Activated naive CD4-positive, alpha-beta T cell treated with anti-CD3 and anti-CD28 coated beads, Interleukin-2, amount 50 U/mL, for 72 hours (primary cell): ENCODE measurements at places on chromosomes 7 and 10. TPM values are rescaled to one million over a fixed set of nuclear protein-coding genes. Genes with fewer than 3 reads are reported as not detected.

BMPER gene
- total RNA-seq = not detected

- no peak for DNase-seq
These were observed 242.5 kb upstream of the PRSS58 start for GRCh38 chr7:142500366-142500765.

DNA sequence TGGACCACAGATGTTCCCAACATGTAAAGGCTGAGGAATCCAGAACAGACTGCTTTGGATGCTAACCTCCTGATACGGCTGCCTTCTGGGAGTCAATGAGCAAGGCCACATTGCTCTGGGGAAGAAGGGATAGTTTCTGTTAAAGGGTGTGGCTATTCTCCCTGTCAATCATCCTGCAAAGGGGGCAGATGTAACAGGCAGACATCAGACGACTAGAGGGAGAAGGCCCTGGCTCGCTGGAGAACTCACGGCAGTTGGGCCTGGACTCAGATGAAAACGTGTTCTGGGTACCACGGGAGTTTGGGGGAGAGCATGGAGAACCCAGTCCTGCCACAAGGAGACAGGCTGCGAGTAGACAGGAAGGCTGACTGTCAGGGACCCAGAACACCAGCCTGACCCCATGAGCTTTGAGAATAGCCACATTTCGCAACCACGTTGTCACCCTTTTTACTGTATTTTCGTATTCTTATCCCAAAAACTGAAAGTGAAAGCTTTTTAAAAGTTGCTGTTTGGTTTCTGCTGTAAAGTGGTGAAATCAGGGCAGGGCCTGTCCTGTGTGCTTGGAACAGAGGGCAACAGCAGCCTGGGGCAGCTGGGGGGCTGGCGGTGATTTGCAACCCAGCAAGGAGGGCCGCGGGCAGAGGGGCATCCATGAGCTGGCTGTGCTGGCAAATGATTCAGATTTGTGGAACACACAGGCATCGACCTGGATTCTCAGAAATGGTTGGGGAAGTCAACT, 95.3 kb downstream of the MYOF start:
- no peak for DNase-seq

DNA sequence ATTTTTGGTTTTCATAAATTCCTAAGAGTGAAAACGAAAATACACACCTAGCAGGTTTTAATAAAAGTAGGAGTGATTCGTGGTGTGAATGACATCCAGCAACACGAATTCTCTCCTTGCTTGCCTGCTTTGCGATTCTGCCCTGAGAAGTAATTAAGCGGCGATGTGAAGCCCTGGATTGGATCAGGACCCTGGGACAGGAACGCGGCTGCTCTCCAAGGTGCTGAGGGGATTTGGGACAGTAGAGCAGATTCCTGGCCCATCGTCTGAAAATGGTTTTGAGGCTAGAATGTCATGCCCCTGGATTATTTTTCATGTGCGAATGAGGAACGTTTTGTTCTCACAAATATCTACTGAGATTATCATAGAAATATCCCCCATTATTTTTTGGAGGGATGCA, 7.8 kb downstream of the NPS start:
- no peak for DNase-seq

- no peak for DNase-seq
These were observed 84.9 kb downstream of the TCERG1L start for GRCh38 chr10:131226446-131227162.

GRCh38 chr10:37703833-37704382, 153.5 kb downstream of the ZNF248 start:
- DNase-seq = no peak

- DNase-seq = no peak
These were observed 9.0 kb upstream of the PON3 start for GRCh38 chr7:95405208-95405607.

GRCh38 chr10:78247266-78247665, 213.6 kb downstream of the RPS24 start:
- no peak for DNase-seq

GRCh38 chr10:98030093-98030821, at the start of gene CRTAC1:
CRTAC1 (minus strand) TSS chr10:98030621; CDS start chr10:98030472, 149 bp downstream.
- no peak for DNase-seq

TRPV6 gene
- total RNA-seq = not detected

CC2D2B gene
- total RNA-seq = not detected

ATOH7 gene
- total RNA-seq = not detected

DNA sequence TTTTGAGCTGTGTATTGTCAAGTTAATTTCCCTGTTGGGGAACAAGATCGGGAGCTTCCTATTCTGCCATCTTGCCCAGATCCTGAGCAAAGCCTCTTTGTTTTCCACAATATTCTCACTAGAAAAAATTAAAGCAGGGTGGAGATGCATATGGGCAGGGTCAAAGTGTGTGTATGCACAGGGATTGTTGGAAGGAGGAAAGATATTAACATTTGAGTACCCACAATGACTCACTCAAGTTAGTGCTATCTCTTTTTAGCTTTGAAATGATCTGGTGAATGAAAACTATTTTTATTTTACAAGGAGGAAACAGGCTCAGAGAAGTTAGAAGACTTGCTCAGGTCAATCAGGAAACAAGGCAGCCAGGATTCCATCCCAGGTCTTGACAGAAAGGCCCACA, 6.7 kb upstream of the BTBD16 start:
- no peak for DNase-seq

GRCh38 chr7:116771640-116772039, 90.7 kb upstream of the CAPZA2 start:
- no peak for DNase-seq

GRCh38 chr10:62116896-62117295, 151.7 kb downstream of the RTKN2 start:
- no peak for DNase-seq

CTAGE8 gene
- 1.4 TPM for total RNA-seq

PON1 gene
- total RNA-seq = not detected

GRCh38 chr10:20743942-20744341, 153.2 kb downstream of the NEBL start:
- DNase-seq = no peak

PPP1R3C gene
- 0.09 TPM for total RNA-seq

DNA sequence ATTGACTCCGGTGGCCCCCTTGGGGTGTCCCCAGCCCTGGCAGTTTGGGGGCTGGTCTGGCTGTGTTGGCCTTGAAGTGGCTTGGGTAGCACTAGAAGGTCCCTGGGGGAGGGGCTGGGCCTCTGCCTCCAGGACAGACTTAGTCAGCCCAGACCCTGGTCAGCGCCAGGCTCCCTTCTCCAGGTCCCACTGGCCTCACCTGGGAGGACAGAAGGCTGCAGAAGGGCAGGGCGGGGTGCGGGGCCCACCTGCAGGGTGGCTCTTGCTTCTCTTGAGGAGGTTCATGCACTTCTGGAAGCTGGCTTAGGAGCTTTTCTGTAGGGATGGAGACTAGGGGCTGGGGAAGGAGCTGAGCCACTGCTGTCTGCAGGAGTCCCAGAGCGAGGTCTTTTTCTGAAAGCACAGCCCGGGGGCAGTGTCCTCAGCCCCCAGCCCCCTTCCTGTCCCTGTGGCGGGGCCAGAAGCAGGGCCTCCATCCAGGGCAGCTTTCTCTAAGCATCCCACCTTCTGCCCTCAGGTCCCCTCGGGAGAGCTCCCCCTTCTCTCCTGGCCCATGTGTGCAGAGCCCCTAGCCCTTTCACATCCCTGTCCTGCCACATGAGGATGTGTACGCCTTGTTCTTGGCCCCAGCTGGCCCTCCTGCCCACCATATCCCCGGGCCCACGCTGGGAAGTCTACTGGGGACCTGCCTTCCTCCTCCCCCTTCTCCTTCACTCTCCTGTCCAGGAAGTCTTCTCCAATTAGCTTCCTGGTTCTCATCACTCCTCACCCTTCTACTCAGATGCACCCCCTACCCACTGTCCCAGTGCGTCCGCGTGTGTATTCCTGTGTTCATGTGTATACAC, 11.0 kb downstream of the TBATA start:
- DNase-seq = no peak

SPDYE11 gene
- total RNA-seq = not detected

DNA sequence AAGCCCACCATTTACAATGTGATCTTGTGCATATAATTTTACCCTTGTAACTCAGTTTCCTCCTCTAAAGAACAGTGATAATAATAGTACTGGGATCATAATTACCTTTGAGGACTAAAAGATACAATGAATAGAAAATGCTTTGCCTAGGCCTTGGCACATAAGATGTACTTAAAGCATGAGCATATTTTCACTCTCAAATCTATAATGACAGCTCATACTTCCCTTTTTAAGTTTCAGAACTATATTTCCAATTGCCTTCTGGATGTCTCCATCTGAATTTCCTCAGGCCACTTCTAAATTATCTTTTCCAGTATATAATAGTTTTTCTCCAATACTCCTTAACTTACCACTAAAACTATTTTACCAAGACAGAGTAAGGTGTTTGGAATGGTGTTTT, 13.3 kb upstream of the ITGB8 start:
- no peak for DNase-seq

GPR22 gene
- not detected for total RNA-seq

DNA sequence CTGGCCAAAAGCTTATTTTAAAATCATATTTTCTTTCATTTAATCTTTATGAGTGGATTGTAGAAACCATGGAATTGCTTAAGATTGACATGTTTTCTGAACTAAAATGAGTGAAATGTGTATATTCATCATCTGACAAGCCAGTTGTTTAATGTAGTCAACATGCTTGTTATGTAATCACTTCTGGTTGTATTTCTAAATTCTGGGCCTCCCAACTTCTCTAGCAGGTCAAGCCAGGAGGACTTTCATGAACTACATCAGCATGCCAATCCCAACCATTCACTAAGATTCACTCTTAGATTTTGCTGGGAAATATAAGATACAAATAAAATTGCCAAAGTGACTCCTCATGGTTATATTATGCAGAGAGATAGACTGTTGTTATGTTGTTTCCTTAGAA, 21.1 kb upstream of the MAP3K8 start:
- DNase-seq = no peak

GRCh38 chr7:113722006-113722405, 196.8 kb downstream of the PPP1R3A start:
- no peak for DNase-seq

GRCh38 chr7:80807166-80807900, 111.5 kb downstream of the SEMA3C start:
- DNase-seq = no peak

- DNase-seq = no peak
These were observed 139.4 kb downstream of the TMEM178B start for GRCh38 chr7:141213226-141213625.

GIMAP7 gene
- 79.9 TPM for total RNA-seq

GRCh38 chr7:89837515-89837914, 316.8 kb upstream of the STEAP1 start:
- DNase-seq = no peak

- no peak for DNase-seq
These were observed 102.4 kb downstream of the OAT start for GRCh38 chr10:124316326-124316725.

- DNase-seq = no peak
These were observed 198.3 kb upstream of the CELF2 start for GRCh38 chr10:10819206-10819856.

- DNase-seq = no peak
These were observed 21.9 kb upstream of the KCNK18 start for GRCh38 chr10:117175215-117175900.

DNA sequence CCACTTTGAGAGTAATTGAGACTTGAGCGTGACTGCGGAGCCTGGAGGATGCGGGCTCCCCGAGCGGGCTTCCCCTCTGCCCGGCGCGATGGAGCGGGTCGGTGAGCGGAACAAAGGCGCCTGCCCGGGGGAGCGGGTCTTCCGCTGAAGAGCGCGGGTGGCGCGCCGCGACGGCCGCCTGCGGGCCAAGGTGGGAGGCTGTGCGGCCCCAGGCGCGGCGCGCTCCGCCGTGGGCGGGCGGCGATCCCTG, at the start of gene GALNT17:
TSS of gene GALNT17 (plus strand) at position 18 of the 250 bp plus-strand sequence.
- no peak for DNase-seq

- DNase-seq = no peak
These were observed 15.1 kb upstream of the DDIT4 start for GRCh38 chr10:72258617-72259016.

DNA sequence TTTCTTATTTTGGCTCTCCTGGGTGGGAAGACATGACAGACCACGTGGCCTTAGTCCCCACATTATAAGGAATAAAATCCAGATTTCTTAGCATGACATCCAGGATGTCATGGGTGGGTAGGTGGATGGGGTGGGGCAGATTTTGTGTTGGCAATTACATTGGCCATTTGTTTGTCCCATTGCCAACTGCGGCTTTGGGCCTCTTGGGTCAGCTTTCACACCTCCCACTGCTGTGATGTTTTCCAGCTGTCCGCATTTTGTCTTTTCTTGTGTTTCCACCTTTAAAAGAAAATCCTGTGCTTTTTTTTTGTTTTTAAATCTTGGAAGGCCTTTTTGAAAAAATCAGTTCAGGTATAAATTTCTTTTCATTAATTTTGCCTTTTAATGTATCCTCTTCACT, 237.0 kb downstream of the SDK1 start:
- DNase-seq = no peak

- no peak for DNase-seq
These were observed 260.6 kb downstream of the CCSER2 start for GRCh38 chr10:84588971-84589370.

DNA sequence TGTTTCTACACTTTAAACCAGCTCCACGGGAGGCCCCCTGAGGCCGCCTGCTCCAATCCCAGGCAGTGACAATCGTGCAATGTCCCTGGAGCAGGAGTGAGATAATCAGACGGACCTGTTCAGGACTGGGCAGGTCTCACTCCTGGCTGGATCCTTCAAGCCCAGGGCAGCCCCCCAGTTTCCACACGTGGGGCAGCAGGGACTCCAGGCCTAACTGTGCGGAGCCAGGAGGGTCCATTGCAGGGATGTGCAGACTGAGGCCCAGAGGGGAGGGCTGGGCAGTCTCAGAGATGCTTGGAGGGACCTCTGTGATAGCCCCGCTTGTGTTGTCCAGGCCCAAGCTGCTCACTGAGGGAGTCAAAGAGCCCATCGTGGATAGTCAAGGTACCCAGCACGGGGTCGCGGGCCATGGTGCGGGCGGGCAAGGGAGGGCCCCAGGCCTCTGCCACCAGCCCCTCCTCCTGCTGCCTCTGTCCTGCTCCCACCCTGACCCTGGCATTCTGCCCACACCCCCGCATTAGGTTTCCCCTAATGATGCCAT, 110.5 kb upstream of the KCTD7 start:
- no peak for DNase-seq

PRR15 gene
- total RNA-seq = not detected

- no peak for DNase-seq
These were observed 134.1 kb downstream of the GFRA1 start for GRCh38 chr10:116138897-116139296.

SKAP2 gene
- total RNA-seq = 7.2 TPM

DNA sequence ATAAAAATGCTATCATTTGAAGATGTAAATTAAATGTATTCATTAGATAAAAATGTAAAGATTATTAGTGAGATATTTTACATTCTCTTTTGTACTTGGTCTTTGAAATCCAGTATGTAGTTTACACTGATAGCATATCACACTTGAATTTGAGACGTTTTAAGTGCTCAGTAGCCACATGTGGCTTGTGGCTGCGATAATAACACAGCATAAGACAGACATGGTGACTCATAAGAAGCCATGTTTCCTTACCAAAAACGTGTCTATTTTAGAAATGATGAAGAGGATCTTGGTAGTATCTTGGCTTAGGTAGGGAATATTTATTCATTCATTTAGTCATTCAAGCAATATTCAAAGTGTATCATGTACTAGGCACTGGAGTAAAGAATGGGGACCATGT, 149.3 kb downstream of the POU6F2 start:
- no peak for DNase-seq
